CD4-positive, alpha-beta T cell treated with Interleukin-10 for 1 hour (primary cell): ENCODE measurements at places on chromosomes 16 and 17.

DNA sequence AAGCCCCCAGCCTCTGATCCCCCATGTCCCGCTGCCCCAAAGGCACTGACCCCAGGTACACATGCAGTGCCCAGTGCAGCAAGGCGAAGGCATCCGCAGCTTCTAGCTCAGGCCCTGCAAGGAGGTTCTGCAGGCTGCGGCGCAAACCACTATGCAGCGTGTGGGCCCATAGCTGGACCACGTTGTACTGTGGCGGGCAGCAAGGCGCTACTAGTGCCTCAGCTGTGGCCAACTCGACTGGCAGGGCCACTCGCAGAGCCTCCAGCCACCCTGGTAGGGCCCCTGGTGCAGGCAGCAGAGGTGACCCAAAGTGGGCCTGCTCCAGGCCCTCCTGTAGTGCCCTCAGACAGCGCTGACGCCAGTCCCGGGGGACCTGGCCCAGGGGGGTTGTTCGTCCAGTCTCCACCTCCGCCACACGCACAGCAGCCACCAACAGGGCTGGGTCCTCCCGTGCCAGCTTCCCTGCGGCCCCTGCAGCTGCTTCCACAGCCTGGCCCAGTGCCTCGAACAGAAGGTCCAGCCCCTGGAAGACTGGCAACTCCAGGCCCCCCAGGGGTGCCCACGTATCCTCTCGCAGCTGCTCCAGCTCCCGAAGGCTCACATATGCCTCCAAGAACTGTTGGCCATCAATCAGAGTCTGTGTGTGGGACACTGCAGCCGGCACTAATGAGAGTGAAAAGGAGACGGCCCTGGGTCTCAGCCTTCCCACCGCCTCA lies 2.6 kb downstream of the EXOC3L1 start:
- DNase-seq: no peak

DNA sequence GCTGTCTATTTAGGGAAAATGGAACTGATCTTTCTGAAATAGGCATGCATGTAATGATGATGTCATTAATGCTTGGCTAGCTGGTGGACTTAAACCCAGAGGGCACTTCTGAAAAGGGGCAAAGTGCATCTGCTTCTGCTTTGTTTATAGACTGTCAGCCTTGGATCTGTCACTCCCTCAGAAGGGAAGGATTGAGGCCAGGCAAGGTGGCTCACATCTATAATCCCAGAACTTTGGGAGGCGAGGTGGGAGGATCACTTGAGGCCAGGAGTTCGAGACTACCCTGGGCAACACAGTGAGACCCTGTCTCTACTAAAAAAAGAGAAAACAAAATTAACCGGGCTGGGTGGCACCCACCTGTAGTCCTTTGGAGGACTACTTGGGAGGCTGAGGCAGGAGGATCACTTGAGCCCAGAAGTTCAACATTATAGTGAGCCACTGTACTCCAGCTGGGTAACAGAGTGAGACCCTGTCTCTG lies 185.5 kb downstream of the WWOX start:
- DNase-seq: no peak

DNA sequence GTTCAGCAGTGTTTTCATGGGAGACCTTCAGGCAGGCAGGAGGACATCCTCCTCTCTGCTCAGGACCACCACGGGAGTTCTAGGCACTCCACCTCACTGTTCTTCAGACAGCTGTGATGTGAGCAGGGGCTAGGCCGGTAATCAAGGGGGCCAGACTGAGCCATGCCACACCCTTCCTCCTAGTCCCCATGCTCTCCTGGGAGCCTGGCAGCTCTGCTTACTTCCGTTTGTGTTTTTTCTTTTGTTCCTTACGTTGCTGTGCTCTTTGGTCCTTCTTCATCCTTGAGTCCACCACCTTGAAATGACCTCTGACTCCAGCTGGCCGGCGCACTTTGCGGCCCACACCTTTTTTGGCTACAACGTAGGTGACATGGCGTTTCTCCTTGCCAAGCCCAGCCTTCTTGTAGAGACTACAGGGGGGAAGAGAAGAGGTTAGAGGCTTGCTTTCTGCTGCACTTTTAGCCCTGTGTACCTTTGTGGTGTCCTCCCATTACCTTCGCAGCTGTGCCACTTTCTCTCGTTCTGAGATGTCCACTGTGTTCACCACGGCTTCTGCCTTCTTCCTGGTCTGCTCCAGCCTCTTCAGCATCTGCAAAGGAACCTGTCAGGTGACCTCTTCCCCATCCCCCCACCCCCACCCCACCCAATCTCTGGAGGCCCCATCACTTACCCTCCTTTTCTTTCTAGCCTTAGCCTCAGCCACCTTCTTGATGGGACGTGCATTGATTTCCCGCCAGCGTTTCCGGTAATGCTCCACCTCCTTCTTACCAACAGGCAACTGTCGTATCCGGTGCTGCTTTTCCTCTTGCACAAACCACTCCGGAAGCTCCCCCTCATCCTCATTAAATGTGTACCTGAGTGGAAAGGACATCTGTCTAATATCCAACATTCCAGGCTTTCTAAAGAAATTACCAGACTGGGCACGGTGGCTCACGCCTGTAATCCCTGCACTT lies 7.4 kb upstream of the PSMC5 start:
- peak; percentile 41 for DNase-seq

- DNase-seq: peak; percentile 13
Measured at GRCh38 chr17:32267690-32268205, 2.1 kb downstream of the RHBDL3 start.

DNA sequence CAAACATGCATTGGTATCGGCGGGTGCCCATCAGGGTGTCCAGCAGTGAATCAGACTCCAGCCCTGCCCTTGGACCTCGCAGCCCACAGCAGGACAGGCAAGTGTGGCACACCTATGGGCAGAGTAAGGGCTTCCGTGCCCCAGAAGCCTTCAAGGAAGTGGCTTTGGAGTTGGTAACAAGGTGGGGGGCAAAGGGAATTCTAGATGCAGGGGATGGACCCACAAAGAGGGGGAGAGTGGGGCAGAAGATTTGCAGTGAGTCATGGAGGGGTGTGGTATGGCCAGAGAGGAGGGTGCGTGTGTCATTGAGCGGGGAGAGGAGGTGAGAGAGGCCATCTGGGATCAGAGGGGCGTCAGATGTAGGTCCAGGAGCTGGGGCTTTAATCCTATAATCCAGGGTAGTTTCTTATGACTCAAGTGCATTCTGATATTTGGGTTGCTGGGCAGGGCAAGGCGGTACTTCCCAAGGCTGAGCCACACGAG lies 8.5 kb upstream of the SPNS2 start:
- DNase-seq: no peak

- DNase-seq: no peak
Measured at GRCh38 chr17:7290166-7290565, 4.3 kb downstream of the YBX2 start.

GRCh38 chr16:13885700-13886099 lies 34.3 kb upstream of the ERCC4 start:
- DNase-seq: no peak

GRCh38 chr17:66459811-66460270 lies 157.4 kb downstream of the PRKCA start:
- no peak for DNase-seq

DNA sequence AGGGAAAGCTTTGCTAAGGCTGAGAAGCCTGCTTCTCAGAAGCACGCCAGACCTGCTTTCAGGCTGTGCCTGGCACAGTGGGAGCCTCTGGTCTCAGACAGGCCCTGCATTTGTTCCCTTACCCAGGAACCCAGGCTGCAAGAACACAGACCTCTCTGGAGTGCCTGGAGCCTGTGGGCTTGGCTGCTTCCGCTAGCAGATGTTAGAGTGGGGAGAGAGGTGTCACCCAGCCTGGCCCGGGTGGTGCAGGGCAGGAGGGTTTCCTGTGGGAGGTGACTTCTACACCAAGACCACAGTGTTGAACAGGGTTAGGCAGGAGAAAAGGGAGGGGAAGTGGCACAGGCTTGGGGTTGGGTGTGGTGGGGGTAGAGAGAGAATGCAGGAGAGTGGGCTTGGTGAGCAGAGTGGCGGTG lies 35.8 kb upstream of the ADGRG1 start:
- DNase-seq: peak; percentile 81

DNA sequence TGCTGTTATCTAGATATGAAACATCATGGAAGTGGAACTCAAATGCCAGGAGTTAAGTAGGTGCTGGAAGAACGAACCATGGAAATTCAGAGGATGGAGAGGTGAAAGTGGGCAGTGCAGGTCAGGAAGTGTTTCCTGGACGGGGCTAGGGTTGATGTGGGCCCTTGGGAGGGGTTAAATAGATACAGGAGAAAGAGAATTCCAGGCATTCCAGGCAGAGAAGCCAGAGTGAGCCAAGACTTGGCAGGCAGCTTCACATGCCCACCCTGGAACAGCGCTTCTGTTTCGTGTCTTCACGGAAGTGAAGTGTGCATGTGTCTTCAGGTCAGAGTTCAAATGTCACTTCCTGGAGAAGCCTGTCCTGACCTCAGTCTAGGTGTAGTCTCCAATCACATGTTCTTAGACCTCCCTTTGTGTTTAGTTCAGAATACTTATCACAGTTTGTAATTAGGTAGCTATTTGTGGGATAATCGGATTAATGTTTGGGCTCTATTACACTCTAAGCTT lies 41.3 kb downstream of the GP2 start:
- DNase-seq: no peak

DNA sequence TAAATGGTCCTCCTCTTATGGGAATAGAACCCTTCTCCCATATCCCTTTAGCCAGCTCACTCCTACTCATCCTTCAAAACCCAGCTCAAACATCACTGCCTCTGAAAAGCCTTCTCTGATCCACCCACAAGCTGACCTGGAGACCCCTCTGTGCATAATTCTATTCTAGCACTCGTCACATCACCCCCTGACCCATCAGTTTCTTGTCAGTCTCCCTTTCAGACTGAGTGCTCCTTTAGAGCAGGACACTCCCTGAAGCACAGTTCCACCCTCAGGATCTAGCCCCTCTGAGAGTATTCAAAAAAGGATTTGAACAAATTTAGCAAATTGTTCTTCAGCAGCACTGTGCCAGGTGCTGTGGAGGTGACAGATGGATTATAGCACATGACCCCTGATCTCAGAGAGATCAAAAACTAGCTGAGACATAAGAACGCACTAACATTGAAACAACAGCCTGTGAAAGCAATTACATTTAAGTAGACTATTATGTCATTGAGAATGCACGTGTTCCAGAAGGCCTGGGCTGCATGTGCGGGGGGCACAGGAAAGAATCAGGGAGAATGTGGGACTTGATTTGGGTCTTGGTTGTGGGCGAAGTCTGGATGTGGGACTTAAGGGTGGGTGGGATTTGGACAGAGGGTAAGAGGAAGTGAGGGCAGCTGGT lies 43.5 kb downstream of the MRPS23 start:
- DNase-seq: no peak

DNA sequence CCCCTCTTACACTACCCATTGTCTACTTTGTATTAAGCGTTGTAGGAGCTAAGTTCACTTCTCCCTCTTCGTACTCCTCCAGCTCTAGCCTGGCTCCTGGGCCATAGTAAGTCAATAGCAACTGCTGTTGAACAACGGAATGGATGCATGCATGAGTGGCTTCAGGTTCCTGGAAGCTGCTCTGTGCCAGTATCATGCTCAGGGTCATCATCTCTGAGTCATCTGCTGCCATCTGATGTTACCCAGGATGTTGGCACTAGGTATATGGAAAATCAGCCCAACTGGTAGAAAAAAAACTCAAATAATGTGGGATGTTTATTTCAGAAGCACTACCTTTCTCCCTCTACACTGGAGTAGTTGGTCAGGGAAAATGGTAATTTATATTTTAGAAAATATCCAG lies 536.8 kb downstream of the NPIPA7 start:
- DNase-seq: no peak

- DNase-seq: no peak
Measured at GRCh38 chr16:23334950-23335349, 32.8 kb downstream of the SCNN1B start.

GRCh38 chr16:60230666-60231065 lies 1496.5 kb upstream of the GOT2 start:
- DNase-seq: no peak

- no peak for DNase-seq
Measured at GRCh38 chr16:55116165-55116920, 185.7 kb downstream of the IRX5 start.

GRCh38 chr16:89491974-89492687 lies 1.8 kb upstream of the ANKRD11 start:
- DNase-seq: no peak

DNA sequence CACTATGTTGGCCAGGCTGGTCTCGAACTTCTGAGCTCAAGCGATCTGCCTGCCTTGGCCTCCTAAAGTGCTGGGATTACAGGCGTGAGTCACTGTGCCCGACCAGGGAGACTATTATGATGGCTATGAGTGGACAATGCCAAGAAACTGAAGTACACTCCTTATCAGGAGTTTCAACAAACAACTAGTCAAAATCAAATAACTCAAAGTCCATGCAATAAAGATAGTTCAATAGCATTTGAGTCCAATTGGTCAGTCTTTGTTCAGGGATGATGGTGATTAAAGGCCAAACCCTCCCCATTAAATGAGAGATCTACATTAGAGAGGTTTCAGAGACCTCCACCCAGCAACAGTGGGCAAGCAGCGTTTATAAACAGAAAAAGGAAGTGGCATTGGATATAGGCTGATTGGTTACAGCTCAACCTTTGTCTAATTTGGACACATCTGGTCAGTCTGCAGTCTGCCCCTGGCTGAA lies 8.0 kb downstream of the CHST5 start:
- DNase-seq: no peak

DNA sequence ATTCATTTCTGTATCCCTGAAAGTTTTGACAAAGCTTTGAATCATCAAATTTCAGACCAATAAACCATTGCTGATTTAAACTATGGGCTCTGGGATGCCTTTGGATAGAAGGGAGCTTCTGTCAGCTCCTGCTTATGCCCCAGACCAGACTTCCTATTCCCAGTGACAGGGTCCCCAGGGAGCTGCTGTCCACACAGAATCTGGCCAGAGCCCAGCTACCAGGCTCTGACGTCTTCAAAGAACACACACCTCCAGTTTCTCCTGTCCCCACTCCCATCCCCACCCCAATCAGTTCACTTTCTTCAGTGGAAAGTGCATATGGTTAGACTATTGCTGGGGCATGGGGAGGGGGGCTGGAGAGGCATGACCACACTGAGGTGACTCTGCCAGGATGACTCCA lies 51.6 kb upstream of the SREBF1 start:
- no peak for DNase-seq

DNA sequence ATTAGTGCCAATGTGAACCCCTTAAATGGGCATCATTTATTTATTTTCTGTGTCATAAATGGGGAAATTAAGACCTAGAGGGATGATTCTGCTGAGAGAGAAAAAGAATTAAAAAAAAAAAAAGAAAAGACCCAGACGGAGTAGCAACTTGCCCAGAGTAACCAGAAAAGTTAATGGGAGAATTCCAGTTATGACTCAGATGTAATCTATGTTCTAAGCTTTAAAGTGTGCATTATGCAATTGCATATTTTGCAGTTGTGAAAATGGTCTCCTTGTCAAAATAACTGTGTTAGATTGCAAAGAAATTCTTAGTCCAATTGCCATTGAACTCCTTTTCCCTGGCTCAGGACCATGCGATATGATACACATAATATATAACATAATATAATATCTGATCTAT lies 38.6 kb upstream of the TBX2 start:
- no peak for DNase-seq

DNA sequence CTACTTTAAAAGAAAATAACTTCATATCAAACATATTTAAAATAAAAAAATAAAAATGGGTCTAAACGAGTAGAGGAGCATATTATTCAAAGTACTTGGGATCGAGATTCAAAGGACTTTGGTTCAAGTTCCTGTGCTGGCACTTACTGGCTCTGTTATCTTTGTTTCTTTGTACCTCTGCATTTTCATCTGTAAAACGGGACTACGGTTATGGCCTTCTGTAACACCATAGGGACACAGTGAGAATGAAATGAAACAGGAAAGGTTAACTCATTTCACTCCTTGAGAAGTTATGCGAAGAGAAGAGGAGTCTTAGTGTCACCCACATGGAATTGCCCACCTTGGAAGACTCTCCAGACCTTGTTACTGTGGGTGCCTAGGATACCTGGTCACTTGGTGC lies 379.1 kb upstream of the CCL2 start:
- DNase-seq: no peak

- peak; percentile 13 for DNase-seq
Measured at GRCh38 chr17:61251939-61252865, 147.4 kb upstream of the TBX2 start.
